ENCODE measurements at places on chromosomes 11 and 22. TPM values are rescaled to one million over a fixed set of nuclear protein-coding genes. Genes with fewer than 3 reads are reported as not detected.
A peak's percentile ranks its signal among the peaks of the same experiment; 100 is the strongest.

The NAALADL1 gene
- not detected for polyA plus RNA-seq

GRCh38 chr11:28963187-28963586 lies 855.0 kb downstream of the METTL15 start:
- no peak overlapping the region for H3K4me3 ChIP-seq
- no peaks in the 10 kb centered on the region for H3K36me3 ChIP-seq
- H3K4me1 ChIP-seq, result no peaks in the 10 kb centered on the region
- H3K27me3 ChIP-seq, result no peaks in the 10 kb centered on the region
- DNase-seq, result no peak

The CNIH2 gene
- 7.3 TPM for polyA plus RNA-seq

DNA sequence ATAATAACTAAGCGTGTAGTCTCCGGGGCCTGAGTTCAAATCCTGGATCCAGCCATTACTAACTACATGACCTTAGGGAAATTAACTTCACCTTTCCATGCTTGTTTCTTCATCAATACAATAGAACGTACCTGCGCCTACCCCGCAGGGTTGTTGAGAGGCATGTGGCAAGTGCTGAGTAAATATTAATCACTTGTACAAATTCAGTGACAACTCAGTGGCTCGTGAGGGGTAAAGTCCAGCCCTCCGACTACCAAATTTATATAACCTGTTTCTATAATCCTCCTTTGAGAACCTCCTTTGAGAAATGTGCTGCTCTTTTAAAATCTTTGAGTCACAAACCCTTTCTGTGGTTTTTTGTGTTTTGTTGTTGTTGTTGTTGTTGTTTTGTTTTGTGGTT lies 49.8 kb downstream of the FEZ1 start:
- peaks cover 8% of the 10 kb centered on the region for H3K27me3 ChIP-seq
- no peaks in the 10 kb centered on the region for H3K36me3 ChIP-seq
- DNase-seq, result peak; percentile 26
- H3K27ac ChIP-seq, result no peak overlapping the region

The SLC36A4 gene
- 27.1 TPM for polyA plus RNA-seq

The CD248 gene
- 210 TPM for polyA plus RNA-seq

DNA sequence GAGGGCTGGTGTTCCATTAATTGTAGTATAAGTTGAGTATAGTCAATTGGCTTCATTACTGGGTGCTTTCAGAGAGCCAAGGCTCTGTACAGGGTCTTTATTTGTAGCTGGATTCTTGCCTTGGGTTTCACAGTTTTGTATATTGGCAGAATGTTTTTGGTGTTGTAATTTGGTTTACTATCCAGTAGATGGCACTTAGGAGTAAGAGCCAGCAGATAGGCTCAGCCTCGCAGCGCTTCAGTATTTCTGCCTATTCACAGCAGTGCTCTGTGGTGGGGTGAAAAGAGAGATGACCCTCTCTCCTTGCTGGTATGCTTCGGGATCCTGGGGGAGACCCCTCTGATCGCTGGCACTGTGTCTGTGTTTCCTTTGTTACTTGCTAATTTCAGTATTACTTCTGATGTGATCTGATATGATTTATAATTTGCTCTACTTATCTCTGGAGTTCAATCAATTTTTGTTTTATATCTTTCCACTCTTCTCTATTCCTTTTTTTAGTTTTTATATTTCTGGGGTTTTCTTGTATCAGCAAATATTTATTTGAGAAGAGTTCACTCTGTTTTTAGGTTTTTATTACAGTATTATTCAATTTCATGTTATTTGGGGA lies 52.2 kb downstream of the ANO5 start:
- peak; percentile 68 for DNase-seq
- H3K27me3 ChIP-seq, result no peaks in the 10 kb centered on the region
- H3K36me3 ChIP-seq, result no peaks in the 10 kb centered on the region
- H3K4me1 ChIP-seq, result no peaks in the 10 kb centered on the region

The SCGB1C1 gene
- polyA plus RNA-seq, result not detected

- H3K4me1 ChIP-seq, result no peaks in the 10 kb centered on the region
- DNase-seq, result no peak
- no peaks in the 10 kb centered on the region for H3K36me3 ChIP-seq
- no peak overlapping the region for H3K27ac ChIP-seq
- H3K4me3 ChIP-seq, result no peak overlapping the region
These were observed 36.9 kb upstream of the MAPK1 start for GRCh38 chr22:21904250-21904789.

The NRXN2 gene
- polyA plus RNA-seq, result 2.8 TPM

GRCh38 chr22:43008509-43008908 lies 6.4 kb downstream of the PACSIN2 start:
- H3K4me1 ChIP-seq, result peaks cover 79% of the 10 kb centered on the region
- H3K36me3 ChIP-seq, result no peaks in the 10 kb centered on the region
- peak overlapping the region; percentile 89 for H3K27ac ChIP-seq
- no peak overlapping the region for H3K4me3 ChIP-seq

The HOATZ gene
- not detected for polyA plus RNA-seq

DNA sequence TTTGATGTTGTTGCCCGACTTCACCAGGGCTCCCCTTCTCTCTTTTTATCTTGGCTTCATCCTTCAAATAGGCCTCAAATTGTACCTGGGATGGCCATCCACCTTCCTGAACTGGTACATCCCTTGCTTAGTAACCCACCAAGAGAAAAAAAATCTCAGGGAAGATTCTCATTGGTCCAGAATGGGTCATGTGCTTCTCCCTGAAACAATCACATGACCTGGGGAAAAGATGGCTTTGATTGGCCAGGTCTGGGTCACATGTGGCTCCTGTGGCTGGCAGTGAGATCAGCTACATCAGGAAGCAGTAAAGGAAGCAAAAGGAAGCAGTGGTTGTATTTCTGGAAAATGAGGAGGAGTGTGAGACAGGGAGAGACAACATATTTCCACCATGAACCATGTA lies 540.2 kb downstream of the MIAT start:
- H3K27me3 ChIP-seq, result no peaks in the 10 kb centered on the region
- H3K4me1 ChIP-seq, result peaks cover 7% of the 10 kb centered on the region
- H3K36me3 ChIP-seq, result no peaks in the 10 kb centered on the region

DNA sequence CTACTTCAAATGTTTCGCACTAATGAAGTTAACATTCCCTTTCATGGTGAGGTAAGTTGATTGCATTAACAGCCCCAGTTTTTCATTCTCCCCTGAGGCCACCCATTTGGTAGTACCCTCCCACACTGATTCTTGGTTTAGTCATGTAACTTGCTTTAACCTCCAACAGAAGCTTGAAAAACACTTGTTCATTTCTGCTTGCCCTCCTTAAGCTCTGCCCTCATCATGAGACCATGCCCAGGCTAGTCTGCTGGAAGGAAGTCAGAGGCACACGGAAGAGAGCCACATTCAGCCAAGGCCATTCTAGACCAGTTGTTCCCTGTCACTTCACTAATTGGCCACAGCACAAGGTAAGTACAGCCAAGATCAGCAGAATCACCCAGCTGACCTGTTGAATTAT lies 50.7 kb upstream of the CD44 start:
- no peak overlapping the region for H3K4me3 ChIP-seq
- no peaks in the 10 kb centered on the region for H3K4me1 ChIP-seq
- no peak for DNase-seq
- no peak overlapping the region for H3K27ac ChIP-seq
- H3K36me3 ChIP-seq, result no peaks in the 10 kb centered on the region

- peaks cover 23% of the 10 kb centered on the region for H3K27me3 ChIP-seq
- H3K36me3 ChIP-seq, result no peaks in the 10 kb centered on the region
- no peak overlapping the region for H3K4me3 ChIP-seq
- peaks cover 3% of the 10 kb centered on the region for H3K4me1 ChIP-seq
These were observed 50.4 kb upstream of the CD82 start for GRCh38 chr11:44515048-44515447.

GRCh38 chr22:43923631-43924464 lies at the start of gene PNPLA3:
PNPLA3 (plus strand) TSS chr22:43923805; CDS start chr22:43923912, 107 bp downstream.
- H3K4me1 ChIP-seq, result peaks cover 8% of the 10 kb centered on the region
- H3K27me3 ChIP-seq, result no peaks in the 10 kb centered on the region
- DNase-seq, result peak; percentile 96
- H3K27ac ChIP-seq, result peak within 1 kb of the TSS; percentile 95

Measured in hepatocyte (in vitro differentiated cells).